ENCODE measurements at places on chromosomes 4 and X. TPM values are rescaled to one million over a fixed set of nuclear protein-coding genes. Genes with fewer than 3 reads are reported as not detected.

- DNase-seq = no peak
Observed at GRCh38 chrX:55480390-55481062, 9.1 kb downstream of the USP51 start.

GRCh38 chr4:68865760-68866159 is 50.0 kb downstream of the UGT2B10 start:
- no peak for DNase-seq

DNA sequence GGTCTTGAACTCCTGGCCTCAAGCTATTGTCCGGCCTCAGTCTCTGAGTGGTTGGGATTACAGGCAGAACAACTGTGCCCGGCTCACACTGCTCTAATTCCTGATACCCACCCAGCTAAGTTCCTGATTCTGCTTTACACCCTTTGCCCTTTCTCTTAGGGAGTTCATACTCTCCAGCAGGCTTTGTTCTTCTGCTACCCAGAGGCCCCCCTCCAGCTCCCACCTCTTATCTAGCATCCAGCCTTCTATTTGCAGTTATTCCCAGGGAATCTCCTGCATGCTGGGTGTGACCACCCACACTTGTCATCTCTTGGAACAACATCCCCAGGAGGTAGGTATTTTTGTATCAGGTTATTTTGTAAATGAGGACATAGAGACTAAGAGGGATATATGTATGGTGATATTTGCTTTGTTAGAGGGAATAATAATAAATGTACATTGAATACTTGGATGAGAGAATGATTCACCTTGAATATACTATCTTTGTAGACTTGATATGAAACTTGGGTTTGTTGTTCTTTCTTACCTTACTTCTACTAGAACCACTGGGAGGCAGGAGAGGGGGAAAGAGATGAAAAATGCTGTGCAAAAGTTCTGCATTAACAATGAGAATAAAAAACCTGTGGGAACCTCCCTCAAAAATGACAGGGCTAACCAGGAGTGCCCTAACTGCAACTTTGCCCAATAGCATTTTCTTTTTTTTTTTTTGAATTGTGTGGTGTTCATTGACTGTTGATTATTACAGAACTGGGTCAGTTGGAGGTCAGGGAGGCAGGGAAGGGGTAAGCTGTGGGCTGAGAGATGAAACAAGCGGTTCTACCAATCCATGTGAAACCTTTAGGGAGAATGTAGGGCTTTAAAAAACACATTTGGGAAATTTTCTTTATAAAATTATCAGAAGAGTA is 157.4 kb downstream of the SPRY1 start:
- DNase-seq = no peak

The DLG3 gene
- 7.9 TPM for total RNA-seq

The USP17L13 gene
- total RNA-seq = not detected

GRCh38 chr4:41853973-41854372 is 81.3 kb upstream of the TMEM33 start:
- DNase-seq = no peak

DNA sequence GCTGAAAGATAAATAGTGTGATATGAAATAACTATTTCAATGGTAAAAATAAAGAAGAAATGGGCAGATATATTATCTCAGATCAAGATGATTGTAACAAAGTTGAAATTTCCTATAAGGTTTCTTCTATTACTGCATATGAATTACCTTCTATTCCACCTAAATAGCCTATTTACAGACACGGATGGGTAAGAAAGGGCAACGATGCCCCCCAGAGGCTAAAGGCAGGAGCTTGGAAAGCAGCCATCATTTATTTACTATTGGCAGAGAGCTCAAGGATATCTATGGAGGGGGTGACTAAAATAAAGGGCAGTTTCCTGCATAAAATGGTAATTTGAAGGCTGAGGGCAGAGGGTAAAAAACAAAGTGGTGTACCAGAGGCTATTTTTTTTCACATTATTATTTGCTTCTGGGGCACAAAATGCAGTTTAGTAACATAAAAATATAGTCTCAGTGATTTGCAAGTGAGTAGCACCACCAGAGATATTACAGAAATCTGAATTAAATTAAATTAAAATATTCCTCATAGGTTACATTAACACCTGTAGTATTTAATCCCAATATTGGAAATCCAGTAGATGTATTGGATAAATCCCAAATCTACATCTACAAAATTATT is 123.1 kb downstream of the BTC start:
- DNase-seq = peak; percentile 11

DNA sequence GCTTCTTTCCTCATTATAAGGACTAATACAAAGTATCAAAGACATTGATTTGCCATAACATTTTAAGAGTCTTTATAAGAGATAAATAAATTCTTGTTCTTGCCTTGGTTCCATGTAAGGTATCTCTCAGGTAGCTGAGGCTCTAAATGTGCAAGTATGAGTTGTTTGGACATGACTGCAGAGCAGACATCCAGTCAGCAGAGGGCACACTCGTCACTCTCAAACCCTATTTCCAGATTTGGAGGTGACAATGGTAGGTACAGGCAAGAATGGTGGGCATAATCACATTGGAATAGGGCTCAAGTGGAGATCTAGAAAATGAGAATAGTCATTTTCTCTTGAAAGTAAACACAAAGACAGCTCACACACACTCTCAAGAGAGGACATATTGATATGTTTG is 133.3 kb upstream of the ZIC3 start:
- no peak for DNase-seq

- DNase-seq = no peak
Observed at GRCh38 chr4:40205259-40206198, 8.7 kb downstream of the RHOH start.
